ENCODE measurements at places on chromosomes 7 and 10.
A peak's percentile ranks its signal among the peaks of the same experiment; 100 is the strongest.

DNA sequence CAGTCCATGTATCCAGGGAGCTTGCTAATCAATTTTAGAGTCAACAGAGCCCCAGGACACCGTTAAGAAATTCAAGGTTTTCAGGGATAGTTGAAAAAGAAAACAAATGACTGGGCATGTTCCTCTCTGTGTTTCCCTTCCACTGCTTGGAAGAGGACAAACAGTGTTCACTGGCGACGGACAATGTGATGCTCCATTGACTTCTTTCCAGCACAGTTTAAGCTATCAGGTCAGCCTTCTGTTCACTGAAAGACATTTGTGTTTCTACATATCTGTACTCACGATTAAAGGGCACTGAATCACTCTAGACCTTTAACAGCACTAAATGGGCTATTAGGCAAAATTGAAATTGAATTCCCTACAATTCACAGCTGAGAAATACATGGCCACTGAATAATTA, 123.6 kb downstream of the RNLS start:
- DNase-seq = no peak

DNA sequence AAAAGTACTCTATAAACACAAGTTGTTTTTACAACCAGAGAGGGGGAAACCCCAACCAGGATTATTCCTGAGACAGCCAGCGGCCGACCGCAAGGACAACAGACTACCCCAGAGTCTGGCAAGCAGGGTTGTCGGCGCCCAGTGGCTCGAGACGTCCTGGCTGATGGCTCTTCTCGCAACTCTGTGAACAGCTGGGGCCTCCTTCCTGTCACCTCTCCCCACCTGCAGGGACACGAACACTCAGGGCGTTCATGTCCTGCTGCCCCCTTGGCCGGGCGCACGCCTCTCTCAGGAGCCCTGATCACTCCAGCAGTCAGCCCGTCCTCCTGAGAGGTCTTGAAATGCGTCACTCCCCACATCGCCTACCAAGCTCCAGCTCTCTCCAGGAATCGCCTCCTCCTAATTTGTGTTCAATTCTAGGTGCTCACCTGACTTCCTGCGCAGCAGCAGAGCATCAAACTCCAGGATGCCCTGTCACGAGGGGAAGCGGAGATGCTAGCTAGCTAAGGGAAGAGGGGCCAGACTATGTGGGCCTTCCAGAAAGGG, 66.4 kb upstream of the TNRC18 start:
- DNase-seq = no peak

DNA sequence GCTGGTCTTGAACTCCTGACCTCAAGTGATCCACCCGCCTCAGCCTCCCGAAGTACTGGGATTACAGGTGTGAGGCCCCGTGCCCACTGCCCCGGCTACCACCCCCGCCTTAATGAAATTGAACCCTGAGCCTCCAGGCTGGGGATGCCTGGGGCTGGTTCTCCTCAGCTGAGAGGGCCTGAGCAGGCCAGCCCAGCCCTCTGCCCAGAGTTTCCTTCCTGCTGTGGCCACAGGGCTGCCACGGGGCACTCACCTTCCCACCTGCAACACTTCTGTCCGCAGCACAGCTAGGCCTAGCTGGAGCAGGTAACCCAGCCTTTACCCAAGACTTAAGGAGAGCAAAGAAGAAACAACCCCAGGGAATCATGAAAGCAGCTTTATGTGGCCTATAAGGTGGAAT, 78.1 kb upstream of the ANLN start:
- DNase-seq = no peak

DNA sequence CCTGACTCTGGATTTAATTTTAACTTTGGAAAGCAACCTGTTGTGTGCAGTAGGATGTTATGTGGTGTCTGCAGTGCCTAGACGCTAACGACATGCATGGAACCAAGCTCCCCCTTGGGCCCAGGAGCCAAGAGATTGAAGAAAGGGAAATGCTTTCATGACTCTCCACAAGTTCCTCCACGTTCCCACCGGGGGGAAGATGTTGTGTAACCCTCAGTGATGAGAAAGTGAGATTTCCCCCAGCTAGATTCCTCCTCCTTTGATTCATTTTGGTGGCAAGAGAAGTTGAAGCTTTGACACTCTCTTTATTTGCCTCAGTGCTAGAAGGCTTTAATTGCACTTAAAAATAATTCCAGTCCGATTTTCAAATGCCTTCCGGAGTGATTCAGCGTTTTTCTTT, 157.9 kb upstream of the INSYN2A start:
- no peak for DNase-seq

- no peak for DNase-seq
Measured at GRCh38 chr10:20065814-20066213, 249.6 kb downstream of the PLXDC2 start.

DNA sequence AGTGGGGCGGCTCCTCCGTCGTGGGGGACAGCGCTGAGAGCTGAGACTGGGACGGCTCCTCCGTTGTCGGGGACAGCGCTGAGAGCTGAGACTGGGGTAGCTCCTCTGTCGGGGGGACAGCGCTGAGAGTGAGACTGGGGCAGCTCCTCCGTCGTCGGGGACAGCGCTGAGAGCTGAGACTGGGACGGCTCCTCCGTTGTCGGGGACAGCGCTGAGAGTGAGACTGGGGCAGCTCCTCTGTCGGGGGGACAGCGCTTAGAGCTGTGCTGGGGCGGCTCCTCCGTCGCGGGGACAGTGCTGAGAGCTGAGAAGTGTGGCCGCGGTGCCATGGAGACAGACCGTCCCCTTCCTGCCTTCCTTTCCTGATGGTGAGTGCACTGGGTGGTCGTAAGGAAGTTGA, 136.4 kb downstream of the DYNC2I1 start:
- no peak for DNase-seq

GRCh38 chr7:148773334-148773733, 74.6 kb downstream of the CUL1 start:
- peak; percentile 3 for DNase-seq

DNA sequence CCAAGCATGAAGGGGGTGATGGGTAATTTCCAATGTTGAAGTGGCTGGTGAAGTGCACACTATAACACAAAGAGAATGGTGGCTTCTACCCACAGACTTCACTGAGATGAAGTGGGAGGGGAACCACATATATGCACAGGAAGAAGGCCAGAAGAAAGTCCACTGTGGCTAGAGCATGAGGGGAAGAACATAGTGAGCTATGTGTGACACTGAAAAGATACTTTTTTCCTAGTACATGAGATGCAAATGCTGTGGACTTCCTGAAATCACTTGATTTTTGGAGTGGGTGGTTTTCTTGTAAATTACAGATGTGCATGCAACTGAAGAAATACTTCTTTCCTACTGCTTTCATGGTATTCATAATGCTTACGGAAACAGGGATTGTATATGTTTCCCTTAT, 115.6 kb upstream of the PHYHIPL start:
- DNase-seq = no peak

DNA sequence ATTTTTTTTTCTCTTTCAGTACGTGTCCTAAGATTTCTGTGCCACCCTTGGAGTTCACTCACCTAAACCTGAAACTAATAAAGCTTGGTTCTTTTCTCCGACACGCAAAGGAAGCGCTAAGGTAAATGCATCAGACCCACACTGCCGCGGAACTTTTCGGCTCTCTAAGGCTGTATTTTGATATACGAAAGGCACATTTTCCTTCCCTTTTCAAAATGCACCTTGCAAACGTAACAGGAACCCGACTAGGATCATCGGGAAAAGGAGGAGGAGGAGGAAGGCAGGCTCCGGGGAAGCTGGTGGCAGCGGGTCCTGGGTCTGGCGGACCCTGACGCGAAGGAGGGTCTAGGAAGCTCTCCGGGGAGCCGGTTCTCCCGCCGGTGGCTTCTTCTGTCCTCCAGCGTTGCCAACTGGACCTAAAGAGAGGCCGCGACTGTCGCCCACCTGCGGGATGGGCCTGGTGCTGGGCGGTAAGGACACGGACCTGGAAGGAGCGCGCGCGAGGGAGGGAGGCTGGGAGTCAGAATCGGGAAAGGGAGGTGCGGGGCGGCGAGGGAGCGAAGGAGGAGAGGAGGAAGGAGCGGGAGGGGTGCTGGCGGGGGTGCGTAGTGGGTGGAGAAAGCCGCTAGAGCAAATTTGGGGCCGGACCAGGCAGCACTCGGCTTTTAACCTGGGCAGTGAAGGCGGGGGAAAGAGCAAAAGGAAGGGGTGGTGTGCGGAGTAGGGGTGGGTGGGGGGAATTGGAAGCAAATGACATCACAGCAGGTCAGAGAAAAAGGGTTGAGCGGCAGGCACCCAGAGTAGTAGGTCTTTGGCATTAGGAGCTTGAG, at the start of gene CFTR:
CFTR (plus strand) TSS at position 801 of the 830 bp plus-strand sequence. CDS start 70 bp downstream, outside the sequence.
- no peak for DNase-seq

DNA sequence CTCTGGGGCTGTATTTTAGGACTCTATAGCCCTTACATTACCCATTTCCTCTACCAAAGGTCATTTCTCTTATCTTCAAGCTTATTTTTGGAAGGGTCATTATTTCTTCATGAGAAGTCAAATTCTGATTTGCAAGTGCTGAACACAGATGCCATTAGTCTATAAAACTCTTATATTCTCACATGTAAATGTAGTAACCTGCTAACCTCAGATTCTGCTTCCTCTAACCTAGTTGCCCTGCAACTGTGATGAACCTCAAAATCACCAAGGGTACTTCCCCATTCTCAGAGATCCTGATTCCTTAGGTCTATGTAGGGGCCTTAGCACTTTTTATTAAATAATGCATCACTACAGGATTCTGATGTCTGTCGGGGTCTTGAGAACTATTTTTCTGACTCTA, 6.3 kb downstream of the FAS start:
- DNase-seq = no peak

DNA sequence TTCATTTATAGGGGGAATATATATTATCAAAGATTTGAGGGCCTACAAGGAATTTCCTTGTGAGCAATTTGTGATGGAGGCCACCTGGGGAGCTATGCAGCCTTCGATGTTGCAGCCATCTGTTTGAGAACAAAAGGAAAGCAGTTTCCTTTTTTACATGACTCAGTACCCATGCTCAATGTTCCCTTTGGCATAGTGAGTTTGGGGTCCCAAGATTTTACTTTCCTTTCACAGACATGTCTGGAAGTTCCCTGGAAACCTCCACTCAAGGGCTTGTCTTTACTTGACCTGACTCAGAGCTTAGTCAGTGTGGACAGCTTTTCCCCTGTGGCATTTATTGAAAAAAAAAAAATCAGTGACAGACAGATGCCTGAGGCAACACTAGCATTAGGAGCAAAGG, 73.5 kb upstream of the VIPR2 start:
- DNase-seq = no peak

DNA sequence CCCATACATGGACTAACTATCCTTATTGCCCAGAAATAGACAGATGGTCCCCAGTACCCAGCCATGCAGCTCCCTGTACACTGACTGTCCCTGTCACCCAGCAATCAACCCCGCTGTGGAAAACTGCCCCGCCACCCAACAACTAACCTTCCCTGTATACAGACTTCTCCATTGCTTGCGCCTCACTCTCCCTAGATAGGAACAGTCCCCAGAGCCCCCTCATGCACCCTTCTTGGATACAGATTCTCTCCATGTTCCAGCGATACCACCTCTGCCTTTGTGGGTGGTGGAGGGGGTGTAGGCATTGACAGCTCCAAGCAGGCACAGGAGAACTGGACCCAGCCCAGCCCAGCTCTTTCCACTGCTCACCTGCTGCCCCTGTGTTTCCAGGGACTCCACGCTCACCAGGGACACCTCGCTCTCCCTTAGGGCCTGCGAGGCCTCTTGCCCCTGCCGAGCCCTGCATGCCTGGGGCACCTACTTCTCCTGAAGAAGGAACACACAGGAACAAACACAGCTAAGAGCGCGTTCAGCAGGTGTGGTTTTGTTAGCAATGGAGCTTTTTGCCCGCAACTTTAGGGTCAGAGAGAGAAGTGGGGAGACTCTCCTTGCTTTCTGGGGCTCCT, 7.2 kb downstream of the SFTPD start:
- no peak for DNase-seq

GRCh38 chr10:78312197-78313047, 278.8 kb downstream of the RPS24 start:
- no peak for DNase-seq

DNA sequence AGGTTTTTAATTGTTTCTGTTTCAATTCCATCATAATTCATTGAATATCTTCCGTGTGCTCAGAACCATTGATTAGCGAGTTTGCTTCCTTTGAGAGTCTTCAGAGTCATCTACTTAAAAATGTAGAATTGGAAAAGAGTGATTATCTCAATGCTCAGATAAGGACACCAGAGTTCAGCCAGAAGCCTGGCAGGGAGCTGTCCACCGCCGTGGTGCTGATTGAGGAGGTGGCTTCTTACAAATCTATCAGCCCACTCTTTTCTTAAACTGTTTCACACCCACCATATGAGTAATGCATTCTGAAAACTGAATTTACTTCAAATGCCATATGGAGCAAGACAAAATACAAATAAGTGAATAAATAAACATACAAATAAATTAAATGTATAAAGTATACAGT, 79.3 kb downstream of the INSYN2A start:
- DNase-seq = no peak

DNA sequence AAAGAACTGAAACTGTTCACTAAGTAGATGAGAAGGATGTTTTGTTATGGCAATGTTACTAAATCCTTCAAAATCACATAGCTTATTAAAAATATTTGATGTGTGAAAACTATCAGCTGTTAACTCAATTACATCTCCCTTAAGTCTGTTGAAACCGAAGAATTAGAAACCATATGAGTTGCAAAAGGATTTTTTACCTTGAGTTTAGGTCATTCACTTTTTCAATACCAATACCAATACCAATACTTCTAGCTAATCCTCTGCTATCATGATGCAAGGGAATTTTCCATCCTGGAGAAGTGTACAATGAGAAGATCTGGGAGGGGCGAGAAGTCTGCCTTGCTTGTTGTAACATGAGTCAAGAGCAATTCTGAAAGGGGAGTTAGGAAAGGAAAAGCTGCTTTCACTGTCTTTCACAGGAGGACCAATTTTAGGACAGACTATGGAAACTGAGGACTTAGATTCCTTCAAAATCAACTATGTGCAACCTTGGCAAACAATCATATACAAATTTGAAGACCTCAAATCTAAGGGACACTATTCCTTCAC, 199.7 kb downstream of the IMMP2L start:
- DNase-seq = no peak

- DNase-seq = no peak
Measured at GRCh38 chr7:63065684-63066083, 933.0 kb upstream of the ZNF722 start.

- DNase-seq = no peak
Measured at GRCh38 chr7:47298636-47299035, 283.3 kb downstream of the TNS3 start.

DNA sequence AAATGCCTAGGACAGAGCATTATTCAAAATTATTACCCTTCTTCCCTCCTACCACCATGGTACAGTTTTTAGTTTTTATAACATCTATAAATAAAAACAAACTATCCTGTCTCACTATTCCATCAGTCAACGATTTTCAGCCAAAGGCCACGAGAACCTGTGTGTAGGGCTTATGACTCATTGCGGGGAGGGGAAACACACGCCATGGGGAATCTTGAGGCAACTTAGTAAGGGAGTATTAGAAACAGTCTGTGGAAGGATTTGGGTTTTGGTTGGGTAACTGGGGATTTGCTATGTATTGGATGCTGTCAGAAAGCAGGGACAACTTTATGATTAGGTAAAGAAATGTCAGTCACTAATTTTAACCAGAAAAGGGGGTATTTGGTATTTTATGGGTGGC, 14.7 kb downstream of the GPR141 start:
- DNase-seq = no peak

Data from activated T-helper 9 cell treated with anti-CD3 and anti-CD28 coated beads, Interleukin-2, amount 50 U/mL, for 16 hours (primary cell).